H54 (cell line): ENCODE measurements at places on chromosomes 5 and 9.

- no peak for DNase-seq
These were observed 60.4 kb downstream of the CSNK1A1 start for GRCh38 chr5:149490599-149491485.

DNA sequence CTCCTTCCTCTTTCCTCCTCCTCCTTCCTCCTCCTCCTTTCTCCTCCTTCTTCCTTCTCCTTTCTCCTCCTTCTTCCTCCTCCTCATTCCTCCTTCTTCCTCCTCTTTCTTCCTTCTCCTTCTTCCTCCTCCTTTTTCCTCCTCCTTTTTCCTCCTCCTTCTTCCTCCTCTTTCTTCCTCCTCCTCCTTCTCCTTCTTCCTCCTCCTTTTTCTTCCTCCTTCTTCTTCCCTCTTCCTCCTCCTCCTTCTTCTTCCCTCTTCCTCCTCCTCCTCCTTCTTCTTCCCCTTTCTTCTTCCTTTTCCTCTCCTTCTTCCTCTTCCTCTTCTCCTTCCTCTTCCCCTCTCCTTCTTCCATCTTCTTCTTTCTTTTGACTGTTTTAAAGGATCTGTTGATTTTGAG lies 538.8 kb downstream of the TMEM38B start:
- no peak for DNase-seq

- DNase-seq, result no peak
These were observed 77.5 kb upstream of the PLPP6 start for GRCh38 chr9:4584636-4585035.

GRCh38 chr5:92505145-92505544 lies 1075.9 kb downstream of the NR2F1-AS1 start:
- no peak for DNase-seq

DNA sequence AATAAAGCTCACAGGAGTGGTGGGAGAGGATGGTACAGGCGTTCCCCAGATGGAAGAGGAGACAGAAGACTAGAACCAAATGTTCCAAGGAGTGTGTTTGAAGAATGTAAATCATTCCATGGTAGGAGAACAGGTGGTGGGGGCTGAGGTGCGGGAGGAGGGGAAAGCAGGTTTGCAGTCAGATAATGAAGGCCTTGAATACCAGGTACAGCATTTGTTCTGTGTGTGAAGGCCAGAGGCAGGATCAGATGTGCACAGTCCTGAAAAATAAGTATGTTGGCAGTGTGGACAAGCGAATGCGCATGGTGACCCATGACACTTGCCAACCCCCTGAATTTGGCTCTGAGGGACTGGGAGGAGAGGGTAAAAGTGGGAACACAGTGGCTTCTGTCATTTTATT lies 59.9 kb upstream of the ALDH1B1 start:
- no peak for DNase-seq

DNA sequence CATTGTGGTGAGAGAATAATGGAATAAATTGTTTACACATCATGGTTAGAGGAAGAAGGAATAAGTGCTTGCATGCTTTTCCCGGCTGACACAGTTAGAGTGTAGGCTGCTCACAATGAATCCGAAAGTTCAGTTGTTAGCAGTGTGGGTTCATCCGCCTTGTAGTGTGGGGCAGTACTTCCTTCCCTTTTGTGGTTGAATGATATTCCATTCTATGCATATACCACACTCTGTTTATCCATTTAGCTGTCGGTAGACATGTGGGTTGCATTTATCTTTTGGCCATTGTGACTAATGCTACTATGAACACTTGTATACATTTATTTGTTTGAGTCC lies 84.0 kb downstream of the COL5A1 start:
- no peak for DNase-seq

DNA sequence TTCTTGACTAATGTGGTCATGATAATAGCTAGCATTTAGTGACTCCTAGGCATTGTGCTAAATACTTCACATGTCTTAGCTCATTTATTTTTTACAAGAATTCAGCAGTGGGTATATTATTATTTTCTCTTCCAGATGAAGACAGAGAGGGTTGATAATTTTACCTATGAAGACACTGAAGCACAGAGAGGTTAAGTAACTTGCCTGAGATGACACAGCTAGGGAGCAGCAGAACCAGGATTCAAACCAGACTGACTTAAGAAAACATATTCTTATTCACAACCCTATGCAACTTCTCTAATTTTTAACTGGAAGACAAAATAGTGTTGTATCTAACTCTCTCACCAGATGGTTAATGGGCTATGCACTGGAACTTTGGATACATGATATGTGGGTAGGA lies 44.8 kb downstream of the NNT start:
- no peak for DNase-seq

DNA sequence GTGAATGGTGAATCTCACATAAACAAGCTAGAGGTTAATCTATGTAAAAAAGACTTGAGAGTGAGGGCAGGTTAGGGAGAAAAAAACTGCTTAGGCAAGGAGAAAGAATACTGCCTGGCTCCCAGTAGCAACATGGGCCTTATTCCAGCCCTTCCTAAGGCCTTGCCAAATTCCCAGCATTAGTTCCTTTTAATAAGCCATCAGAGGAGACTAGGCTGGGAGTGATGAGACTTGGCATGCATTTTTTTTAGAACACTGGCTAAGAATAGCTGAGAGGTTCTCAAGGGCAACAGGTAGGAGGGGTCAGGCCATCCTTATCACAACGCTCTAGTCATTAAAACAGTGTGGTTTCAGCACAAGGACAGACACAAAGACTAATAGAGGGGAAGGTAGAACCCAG lies 20.9 kb upstream of the ZBTB43 start:
- DNase-seq, result no peak

GRCh38 chr9:114957558-114957957 lies 27.2 kb upstream of the TNFSF8 start:
- no peak for DNase-seq

- no peak for DNase-seq
These were observed 12.1 kb downstream of the CSF2 start for GRCh38 chr5:132085686-132086085.

DNA sequence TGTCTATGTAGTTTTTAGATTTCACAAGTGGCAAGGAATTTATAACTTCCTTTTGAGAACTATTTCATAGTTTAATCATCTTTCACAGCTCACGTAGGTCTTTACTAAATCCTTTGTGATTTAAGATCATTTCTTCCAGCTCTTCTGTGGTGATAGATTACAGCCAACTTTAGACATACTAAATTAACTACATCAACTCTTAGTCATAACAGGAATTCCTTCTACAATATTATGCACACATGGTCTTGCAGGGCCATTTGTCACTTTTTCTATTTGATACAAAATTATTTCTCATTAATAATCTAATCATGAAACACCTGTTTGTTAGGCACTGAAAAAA lies 208.4 kb downstream of the PDE4D start:
- DNase-seq, result no peak

DNA sequence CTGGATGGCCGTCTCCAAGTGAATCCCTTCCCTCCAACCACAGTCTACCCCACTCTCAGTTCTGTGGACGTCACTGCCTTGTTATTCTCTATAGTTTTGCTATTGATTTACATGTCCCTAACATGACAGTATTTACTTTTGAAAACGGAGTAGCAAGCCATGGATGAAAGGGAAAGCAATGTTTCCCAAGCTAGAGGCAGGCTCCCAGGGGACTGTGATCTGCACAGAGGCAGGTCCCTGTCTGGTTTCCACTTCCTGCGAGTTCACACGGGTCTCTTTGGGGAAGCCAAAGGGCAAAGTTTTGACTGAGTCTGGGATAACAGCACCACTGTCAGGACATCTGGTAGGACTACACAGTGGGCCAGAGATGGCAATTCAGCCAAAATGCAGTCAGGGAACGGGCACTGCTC lies 12.7 kb downstream of the C9orf153 start:
- no peak for DNase-seq

DNA sequence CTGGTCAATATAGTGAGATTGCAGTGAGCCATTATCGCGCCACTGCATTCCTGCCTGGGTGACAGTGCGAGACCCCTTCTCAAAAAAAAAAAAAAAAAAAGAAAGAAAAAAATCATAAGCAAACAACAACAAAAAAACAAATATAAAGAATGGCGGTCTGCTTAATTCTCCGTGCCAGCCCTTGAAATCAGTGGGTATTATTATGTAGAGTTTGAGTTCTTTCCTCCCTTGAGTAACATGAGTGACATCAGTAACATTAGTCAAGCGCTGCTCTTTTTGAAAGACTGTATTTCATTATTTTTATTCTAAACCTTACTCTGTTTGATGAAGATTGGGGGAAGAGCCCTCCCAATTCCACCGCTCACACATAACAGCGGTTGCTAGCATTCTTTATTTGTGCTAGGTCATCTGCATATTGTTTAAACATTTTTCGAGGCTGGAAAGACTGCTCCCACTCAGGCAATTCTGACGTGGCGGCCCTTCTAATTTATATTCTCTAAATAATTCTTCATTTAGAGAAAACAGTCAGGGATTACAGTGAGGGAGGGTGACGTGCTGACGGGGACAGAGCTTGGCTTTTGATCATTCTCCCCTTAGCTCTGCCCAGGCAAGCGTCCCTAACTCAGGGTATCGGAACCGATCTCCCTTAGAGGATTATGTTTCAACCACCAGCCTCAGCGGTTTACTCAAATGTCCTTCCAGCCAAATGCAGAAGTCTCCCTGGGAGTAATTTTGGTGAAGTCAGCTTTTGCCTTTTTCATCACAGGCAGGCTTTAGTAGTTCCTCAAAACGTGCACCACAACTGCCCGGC lies 860 bp upstream of the MARCHF6 start:
- DNase-seq, result no peak

GRCh38 chr9:77769246-77769645 lies 121.1 kb upstream of the GNA14 start:
- DNase-seq, result no peak

GRCh38 chr9:89978185-89978584 lies 373.4 kb downstream of the GADD45G start:
- no peak for DNase-seq

DNA sequence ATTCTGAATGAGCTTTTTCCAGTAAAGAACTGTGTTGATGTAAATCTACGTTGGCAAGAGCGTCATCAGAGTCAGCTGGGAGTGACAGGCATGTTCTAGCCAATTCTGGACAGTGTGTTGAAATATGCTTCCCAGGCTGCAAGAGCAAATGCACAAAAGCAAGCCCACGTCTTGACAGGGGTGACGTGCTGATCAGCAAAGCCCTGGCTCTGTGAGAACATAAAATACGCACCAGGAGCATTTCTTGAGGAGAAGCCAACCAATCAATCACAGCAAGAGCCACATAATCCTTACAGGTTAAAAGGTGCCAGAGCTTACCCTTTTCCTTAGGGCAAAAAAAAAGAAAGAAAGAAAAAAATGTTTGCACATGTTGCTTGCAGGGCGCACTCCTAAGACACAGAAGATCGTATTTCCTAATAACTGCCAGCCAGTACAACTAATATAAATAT lies 148.1 kb downstream of the PDE4D start:
- DNase-seq, result no peak

GRCh38 chr5:93017849-93018248 lies 563.2 kb downstream of the NR2F1-AS1 start:
- no peak for DNase-seq

DNA sequence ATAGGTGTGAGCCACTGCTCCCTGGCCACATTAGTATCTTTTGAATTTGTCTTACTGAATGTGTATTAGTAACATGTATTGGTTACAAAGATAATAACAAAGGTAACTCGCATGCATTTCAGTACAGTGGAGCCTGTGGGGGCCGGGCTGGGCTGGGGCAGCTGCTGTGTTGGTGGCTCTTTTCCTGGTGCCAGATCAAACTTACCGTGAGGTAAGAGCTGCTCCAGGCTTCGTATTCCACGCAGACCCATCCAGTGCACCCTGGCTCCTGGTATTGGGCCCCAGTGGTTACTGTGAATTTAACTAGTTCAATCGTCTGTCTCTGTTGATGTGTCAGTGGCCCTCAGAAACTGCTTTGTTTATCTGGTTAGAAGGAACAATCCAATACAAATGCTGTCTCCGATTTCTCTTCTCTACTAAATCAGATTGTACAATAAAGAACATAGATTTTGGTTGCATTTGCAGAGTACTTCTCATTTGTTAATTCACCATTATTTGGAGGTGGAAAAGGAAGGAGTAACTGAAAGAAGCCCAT lies 15.6 kb downstream of the PRRC2B start:
- no peak for DNase-seq

DNA sequence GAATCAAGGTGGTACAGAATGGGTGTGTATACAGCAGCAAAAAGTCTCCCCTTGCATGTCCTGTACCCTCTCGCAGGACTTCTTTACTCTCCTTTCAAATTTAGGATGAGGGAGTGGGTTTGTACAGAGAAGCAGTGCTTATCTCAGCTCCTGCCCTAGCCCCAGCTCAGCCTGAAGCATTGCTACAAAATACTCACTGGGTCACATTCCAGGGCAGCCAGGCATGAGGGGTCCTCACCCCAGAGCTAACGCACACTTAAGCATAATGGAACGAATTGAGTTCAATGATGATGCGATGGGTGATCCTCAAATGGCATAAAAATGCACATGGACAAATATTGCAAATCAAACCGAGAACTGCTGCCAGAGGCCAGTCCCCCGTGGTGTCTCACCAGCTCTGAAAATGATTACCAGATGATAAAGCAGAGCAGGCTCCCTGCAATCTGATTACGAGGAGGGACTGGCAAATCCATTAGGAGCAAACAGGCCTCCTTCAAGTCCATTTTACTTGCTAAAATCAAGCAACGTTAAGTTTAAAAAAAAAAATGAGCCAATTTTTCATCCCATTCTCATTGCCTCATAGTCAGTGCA lies 231.6 kb upstream of the TAS2R1 start:
- DNase-seq, result no peak
